ENCODE measurements at places on chromosomes 1 and 21. TPM values are rescaled to one million over a fixed set of nuclear protein-coding genes. Genes with fewer than 3 reads are reported as not detected.

DNA sequence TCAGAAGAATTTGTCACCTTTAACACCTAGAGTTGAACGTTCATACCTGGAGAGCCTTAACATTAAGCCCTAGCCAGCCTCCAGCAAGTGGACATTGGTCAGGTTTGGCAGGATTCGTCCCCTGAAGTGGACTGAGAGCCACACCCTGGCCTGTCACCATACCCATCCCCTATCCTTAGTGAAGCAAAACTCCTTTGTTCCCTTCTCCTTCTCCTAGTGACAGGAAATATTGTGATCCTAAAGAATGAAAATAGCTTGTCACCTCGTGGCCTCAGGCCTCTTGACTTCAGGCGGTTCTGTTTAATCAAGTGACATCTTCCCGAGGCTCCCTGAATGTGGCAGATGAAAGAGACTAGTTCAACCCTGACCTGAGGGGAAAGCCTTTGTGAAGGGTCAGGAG, 52.3 kb downstream of the UBE4B start:
- no peak overlapping the region for H3K4me3 ChIP-seq
- H3K4me1 ChIP-seq: peaks cover 9% of the 10 kb centered on the region
- H3K27me3 ChIP-seq: no peaks in the 10 kb centered on the region
- H3K27ac ChIP-seq: no peak overlapping the region

DNA sequence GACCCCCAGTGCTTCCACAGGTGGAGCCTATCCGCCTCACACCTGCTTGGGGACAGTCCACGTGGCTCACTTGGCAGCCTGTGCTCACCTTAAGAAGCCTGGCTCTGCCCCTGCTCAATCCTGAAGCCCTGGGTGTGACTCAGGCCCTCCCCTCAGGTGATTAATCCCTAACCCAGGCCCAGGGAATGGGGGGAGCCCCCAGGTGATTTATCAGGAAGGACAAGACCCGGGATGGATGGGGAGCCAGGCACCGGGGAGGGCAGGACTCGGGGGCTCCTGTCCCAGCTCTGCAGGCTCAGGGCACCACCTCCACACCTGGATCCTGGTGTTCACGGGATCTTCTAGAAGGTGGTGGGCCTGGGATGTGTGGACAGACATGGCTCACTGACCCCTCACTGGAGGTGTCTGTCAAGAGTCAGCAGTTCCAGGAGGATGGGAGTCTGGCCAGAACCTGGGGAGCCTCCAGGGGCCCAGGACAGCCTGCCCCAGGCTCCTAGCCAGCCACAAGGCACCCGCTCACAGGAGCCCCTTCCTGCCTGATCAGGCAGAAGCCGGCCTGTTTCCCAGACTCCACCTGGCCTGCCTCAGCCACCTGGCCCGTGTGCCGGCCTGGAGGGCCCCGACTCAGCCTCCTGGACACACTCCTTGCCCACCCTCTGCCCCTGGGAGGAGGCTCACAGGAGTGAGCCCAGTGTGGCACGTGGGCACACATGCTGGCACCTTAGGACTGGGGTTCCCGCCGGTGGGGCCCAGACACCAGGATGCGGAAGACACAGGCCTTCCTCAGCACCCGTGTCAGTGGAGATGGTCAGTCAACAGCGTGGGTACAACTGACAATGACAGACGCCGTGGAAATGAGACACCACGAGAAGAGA, 38.6 kb upstream of the COL6A1 start:
- no peak for DNase-seq
- H3K27me3 ChIP-seq: no peaks in the 10 kb centered on the region
- H3K27ac ChIP-seq: no peak overlapping the region

- H3K27me3 ChIP-seq: no peaks in the 10 kb centered on the region
- H3K27ac ChIP-seq: peak overlapping the region; percentile 89
Observed at GRCh38 chr21:38955495-38955894, 149.8 kb downstream of the ETS2 start.

The MARK1 gene
- polyA plus RNA-seq: 3.9 TPM

GRCh38 chr1:46489169-46489637, 433 bp upstream of the DMBX1 start:
- DNase-seq: no peak
- peaks cover 9% of the 10 kb centered on the region for H3K4me1 ChIP-seq
- no peaks in the 10 kb centered on the region for H3K36me3 ChIP-seq
- no peak overlapping the region for H3K4me3 ChIP-seq
- peaks cover 99% of the 10 kb centered on the region for H3K27me3 ChIP-seq

GRCh38 chr1:152481869-152482664, 28.5 kb upstream of the LCE5A start:
- no peaks in the 10 kb centered on the region for H3K4me1 ChIP-seq
- no peak for DNase-seq
- H3K27me3 ChIP-seq: no peaks in the 10 kb centered on the region
- no peak overlapping the region for H3K27ac ChIP-seq
- no peaks in the 10 kb centered on the region for H3K36me3 ChIP-seq

The PROX1 gene
- 7.8 TPM for polyA plus RNA-seq

GRCh38 chr1:204406621-204407020, 5.0 kb downstream of the PPP1R15B start:
- no peaks in the 10 kb centered on the region for H3K27me3 ChIP-seq
- H3K4me3 ChIP-seq: peak overlapping the region; percentile 95
- H3K36me3 ChIP-seq: peaks cover 28% of the 10 kb centered on the region
- H3K27ac ChIP-seq: no peak overlapping the region
- no peaks in the 10 kb centered on the region for H3K4me1 ChIP-seq
- no peak for DNase-seq

The CACNA1S gene
- 0.15 TPM for polyA plus RNA-seq

- H3K4me3 ChIP-seq: no peak overlapping the region
- DNase-seq: no peak
- no peaks in the 10 kb centered on the region for H3K27me3 ChIP-seq
- no peak overlapping the region for H3K27ac ChIP-seq
- no peaks in the 10 kb centered on the region for H3K36me3 ChIP-seq
Observed at GRCh38 chr21:38718481-38718880, 87.2 kb upstream of the ETS2 start.

The KCNT2 gene
- polyA plus RNA-seq: 3.5 TPM

The CRB1 gene
- polyA plus RNA-seq: 0.28 TPM

The CD1B gene
- polyA plus RNA-seq: not detected

DNA sequence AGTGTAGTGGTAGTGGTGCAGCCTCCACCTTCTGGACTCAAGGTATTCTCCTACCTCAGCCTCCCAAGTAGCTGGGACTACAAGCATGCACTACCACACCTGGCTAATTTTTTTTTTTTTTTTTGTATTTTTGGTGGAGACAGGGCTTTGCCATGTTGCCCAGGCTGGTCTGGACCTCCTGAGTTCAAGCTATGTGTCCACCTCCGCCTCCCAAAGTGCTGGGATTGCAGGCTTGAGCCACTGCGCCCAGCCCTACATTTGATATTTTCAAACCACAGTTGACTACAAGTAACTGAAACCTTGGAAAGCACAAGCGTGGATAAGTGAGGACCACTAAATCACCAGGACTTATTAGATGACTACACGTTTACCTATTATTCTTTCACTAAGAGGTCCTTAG, 10.0 kb upstream of the PDPN start:
- no peak overlapping the region for H3K27ac ChIP-seq
- H3K27me3 ChIP-seq: peaks cover 3% of the 10 kb centered on the region
- DNase-seq: no peak
- H3K4me1 ChIP-seq: no peaks in the 10 kb centered on the region
- no peaks in the 10 kb centered on the region for H3K36me3 ChIP-seq

The ZYG11B gene
- 13.1 TPM for polyA plus RNA-seq

DNA sequence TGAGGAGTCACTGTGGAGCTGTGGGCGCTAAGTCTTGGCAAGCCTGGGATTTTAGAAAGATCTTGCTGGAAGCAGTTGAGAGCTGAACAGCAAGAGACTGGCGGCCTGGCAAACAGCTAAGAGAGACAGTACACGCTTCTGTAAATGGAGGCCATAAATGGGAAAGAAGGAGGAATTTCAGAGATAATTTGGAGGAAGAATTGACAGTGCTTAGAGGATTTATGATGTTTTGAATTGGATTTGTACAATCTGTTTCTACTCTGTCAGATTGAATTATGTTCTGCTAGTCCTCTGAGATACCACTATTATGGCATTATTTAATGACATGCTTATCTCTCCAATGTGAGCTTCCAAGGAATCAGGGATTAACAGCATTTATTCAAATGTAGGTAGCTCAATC, 50.1 kb downstream of the ABCA4 start:
- H3K36me3 ChIP-seq: no peaks in the 10 kb centered on the region
- H3K27ac ChIP-seq: no peak overlapping the region
- no peaks in the 10 kb centered on the region for H3K27me3 ChIP-seq
- H3K4me1 ChIP-seq: peaks cover 17% of the 10 kb centered on the region
- H3K4me3 ChIP-seq: no peak overlapping the region
- no peak for DNase-seq

- no peak overlapping the region for H3K4me3 ChIP-seq
- peaks cover 8% of the 10 kb centered on the region for H3K4me1 ChIP-seq
- H3K27me3 ChIP-seq: no peaks in the 10 kb centered on the region
- peaks cover 9% of the 10 kb centered on the region for H3K36me3 ChIP-seq
Observed at GRCh38 chr1:65049941-65050713, 83.8 kb upstream of the JAK1 start.

- H3K27ac ChIP-seq: no peak overlapping the region
- H3K4me3 ChIP-seq: no peak overlapping the region
- H3K27me3 ChIP-seq: no peaks in the 10 kb centered on the region
- DNase-seq: no peak
- H3K36me3 ChIP-seq: no peaks in the 10 kb centered on the region
Observed at GRCh38 chr1:58592522-58593134, 15.6 kb upstream of the TACSTD2 start.

GRCh38 chr1:174829990-174830389, 169.8 kb upstream of the CACYBP start:
- no peak overlapping the region for H3K4me3 ChIP-seq
- H3K4me1 ChIP-seq: no peaks in the 10 kb centered on the region
- H3K36me3 ChIP-seq: no peaks in the 10 kb centered on the region
- no peak overlapping the region for H3K27ac ChIP-seq
- DNase-seq: no peak

- no peak for DNase-seq
- H3K4me1 ChIP-seq: no peaks in the 10 kb centered on the region
- no peaks in the 10 kb centered on the region for H3K27me3 ChIP-seq
- peaks cover 5% of the 10 kb centered on the region for H3K36me3 ChIP-seq
Observed at GRCh38 chr1:28428012-28428411, 58.5 kb downstream of the PHACTR4 start.

DNA sequence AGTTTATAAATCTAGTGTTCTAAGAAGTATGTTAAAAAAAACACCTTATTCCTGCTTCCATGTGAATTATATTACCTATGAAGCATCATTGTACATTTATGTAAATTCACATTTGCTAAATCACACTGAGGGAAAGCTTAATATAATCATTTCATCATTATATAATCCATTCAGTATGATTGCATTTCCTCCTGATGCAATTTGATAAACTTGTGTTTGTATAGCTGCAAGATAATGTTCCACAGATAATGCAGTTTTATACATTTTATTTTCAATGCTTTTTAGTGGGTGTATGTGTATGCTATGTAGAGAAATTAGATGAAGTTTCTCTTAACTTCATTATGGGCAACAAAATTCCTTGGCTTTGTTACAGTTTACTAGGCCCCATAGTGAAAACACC, 79.6 kb downstream of the HS2ST1 start:
- no peak for DNase-seq
- no peak overlapping the region for H3K27ac ChIP-seq
- H3K27me3 ChIP-seq: no peaks in the 10 kb centered on the region

DNA sequence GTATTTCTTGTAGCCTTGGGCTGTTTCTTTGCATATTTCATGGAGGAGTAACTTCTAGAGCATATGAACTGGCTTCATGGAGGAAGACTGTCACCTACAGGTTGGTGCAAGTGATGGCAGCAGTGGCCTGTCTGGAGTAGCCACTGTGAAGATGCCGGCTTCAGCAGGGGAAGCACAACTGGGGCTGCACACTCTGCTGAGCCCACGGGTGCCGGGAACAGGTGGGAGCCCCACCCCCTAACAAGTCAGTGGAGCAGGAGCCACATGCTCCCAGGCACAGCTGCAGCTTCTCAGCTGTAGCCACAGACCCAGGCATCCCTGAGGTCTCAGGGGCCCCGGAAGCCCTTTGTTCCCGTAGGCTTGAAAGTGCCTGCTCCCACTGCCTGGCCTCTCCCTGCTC, 43.2 kb upstream of the C1orf185 start:
- DNase-seq: no peak
- H3K4me3 ChIP-seq: no peak overlapping the region
- no peaks in the 10 kb centered on the region for H3K27me3 ChIP-seq
- no peak overlapping the region for H3K27ac ChIP-seq
- H3K4me1 ChIP-seq: no peaks in the 10 kb centered on the region
- no peaks in the 10 kb centered on the region for H3K36me3 ChIP-seq

- DNase-seq: peak; percentile 96
- no peaks in the 10 kb centered on the region for H3K27me3 ChIP-seq
- peak overlapping the region; percentile 89 for H3K27ac ChIP-seq
- H3K36me3 ChIP-seq: no peaks in the 10 kb centered on the region
Observed at GRCh38 chr1:58816072-58816746, 32.4 kb upstream of the JUN start.

GRCh38 chr21:23837564-23837963, 1769.7 kb downstream of the MRPL39 start:
- no peak overlapping the region for H3K4me3 ChIP-seq
- H3K27ac ChIP-seq: no peak overlapping the region
- no peaks in the 10 kb centered on the region for H3K4me1 ChIP-seq
- no peaks in the 10 kb centered on the region for H3K27me3 ChIP-seq
- DNase-seq: no peak

- no peak for DNase-seq
- no peaks in the 10 kb centered on the region for H3K36me3 ChIP-seq
- no peak overlapping the region for H3K27ac ChIP-seq
Observed at GRCh38 chr1:153573351-153573750, 7.7 kb upstream of the S100A2 start.

DNA sequence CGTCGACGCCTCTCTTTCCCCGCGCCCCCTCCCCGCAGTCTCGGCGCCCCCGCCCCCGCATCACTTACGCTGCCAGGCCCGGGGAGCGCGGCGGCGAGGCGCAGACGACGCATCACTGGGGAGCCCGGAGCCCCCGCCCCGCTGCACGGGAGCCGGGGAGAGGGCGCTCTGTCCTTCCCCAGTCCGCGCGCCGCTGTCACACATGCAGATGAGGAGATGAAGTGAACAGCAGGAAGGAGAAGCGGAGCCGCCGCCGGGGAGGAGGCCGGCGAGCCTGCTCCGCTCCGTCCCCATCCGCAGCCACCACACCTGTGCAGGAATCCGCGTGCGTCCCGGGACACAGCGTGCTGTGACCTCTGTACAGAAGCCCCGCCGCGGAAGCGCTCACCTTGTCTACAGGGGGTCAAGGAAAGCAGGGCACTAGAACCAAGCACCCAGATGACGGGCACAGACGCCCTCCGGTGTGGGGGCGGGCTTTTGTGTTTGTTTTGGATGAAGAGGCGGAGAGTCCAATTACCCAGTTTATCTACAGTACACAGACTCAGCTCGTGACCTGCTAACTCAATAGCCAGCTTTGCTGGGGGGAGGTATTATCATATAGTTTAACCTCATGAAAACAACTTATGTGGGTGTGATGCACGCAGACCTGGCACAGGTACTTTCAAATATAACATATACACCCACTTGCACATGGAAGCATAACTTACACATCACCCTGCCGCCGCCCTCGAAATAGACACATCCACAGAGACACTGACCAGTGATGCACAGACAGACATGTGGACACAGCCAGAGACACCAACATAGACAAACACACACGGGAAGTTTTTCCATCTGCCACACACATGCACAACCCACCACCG, 12.4 kb downstream of the KLHDC8A start:
- H3K27me3 ChIP-seq: peaks cover 49% of the 10 kb centered on the region
- no peak overlapping the region for H3K27ac ChIP-seq
- no peak for DNase-seq
- no peaks in the 10 kb centered on the region for H3K36me3 ChIP-seq

Measured in large intestine (tissue), 12 donors.